ENCODE measurements at places on chromosomes 1 and 21.

DNA sequence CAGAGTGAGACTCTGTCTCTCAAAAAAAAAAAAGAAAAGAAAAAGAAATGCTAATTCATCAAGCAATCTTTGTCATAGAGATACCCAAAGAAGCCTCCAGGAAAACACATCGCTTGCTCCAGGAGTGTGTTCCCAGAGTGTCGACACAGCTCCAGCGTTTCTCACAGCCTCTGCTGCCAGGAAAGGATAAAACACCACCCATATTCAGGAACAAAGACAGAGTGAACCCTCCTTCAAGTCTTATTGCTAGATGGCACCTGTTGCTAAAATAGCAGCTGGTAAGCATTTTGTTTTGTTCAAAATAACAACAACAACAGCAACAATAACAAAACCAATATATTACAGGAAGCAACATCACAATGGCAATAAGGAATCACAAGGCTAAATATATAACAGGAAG is 3.1 kb downstream of the ILDR2 start:
- no peak for DNase-seq

DNA sequence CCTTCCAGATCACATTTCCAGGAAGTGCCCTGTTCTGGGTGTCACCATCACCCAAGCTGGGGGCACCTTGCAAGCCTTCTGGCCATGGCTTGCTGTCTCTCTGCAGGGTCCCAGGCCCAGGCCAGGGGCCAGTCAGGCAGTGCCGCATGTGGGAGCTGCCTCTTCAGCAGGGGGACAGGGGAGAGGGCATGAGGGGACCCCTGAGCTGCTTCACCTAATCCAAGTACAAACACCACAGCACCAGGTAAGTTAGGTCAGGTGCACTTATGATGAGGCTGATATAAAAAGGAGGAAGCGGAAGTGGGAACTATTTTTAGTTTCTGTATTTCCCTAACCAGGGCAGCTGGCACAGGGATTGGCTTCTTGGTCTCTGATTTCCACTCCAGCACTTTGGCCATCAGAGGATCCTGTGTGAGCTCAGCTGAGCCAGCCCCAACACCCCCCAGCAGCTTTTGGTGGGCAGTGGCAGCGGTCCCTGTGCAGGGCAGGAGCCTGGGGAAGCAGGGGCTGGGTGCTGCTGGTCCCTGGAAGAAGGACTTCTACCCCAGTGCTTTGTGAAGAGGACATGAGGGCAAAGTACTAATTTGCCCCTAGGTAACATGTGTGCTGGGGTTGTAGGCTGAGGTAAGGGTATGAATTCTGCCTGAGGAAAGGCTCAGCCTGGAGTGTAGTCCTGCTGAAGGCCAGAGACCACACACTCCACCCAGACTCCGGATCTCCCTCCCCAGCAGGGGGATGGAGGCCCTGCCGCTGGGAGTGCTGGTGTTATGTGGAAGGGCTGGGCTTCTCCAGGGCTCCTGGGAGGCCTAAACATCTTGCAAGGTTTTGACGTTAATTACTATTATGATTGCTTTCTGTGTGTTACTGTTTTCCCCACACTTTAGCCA is 3.3 kb upstream of the PCBP3 start:
- peak; percentile 63 for DNase-seq

- no peak for DNase-seq
Observed at GRCh38 chr1:247855911-247856310, 1.1 kb upstream of the TRIM58 start.

- no peak for DNase-seq
Observed at GRCh38 chr1:174954073-174954460, 45.7 kb upstream of the CACYBP start.

DNA sequence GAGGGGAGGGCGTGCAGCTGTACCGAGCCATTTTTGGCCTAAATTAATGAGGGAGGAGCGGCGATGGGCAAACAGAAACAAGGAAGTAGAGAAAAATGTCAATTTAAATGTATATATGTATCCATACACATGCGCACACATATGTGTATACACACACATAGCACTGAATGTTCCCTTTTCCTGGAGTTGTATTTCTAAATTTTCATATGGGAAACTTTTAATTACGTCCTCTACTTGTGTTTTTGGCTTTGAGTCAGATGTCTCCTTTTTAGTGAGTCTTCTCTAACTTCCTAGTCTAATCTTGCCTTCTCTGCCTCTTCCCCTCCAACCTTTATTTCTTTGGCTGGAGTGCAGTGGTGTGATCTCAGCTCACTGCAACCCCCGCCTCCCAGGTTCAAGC is 15.4 kb upstream of the CYYR1 start:
- DNase-seq = no peak

GRCh38 chr21:41367301-41367944 is 5.6 kb downstream of the MX2 start:
- no peak for DNase-seq

- no peak for DNase-seq
Observed at GRCh38 chr1:7008331-7008730, 223.1 kb downstream of the CAMTA1 start.

GRCh38 chr1:208917281-208917680 is 666.2 kb upstream of the CAMK1G start:
- DNase-seq = no peak
